CD14-positive monocyte (primary cell): ENCODE measurements at places on chromosomes 1 and 21.
A peak's percentile ranks its signal among the peaks of the same experiment; 100 is the strongest.

GRCh38 chr1:246600579-246600978, 34.3 kb downstream of the CNST start:
- no peak for DNase-seq
- no peaks in the 10 kb centered on the region for H3K4me1 ChIP-seq
- H3K27me3 ChIP-seq = no peaks in the 10 kb centered on the region
- no peak overlapping the region for H3K27ac ChIP-seq
- no peak overlapping the region for H3K4me3 ChIP-seq
- H3K36me3 ChIP-seq = no peaks in the 10 kb centered on the region

- peaks cover 6% of the 10 kb centered on the region for H3K4me1 ChIP-seq
- H3K4me3 ChIP-seq = no peak overlapping the region
- no peak for DNase-seq
- H3K27ac ChIP-seq = no peak overlapping the region
These were observed 19.3 kb upstream of the POFUT2 start for GRCh38 chr21:45306832-45307571.

GRCh38 chr1:59041646-59042277, 255.1 kb upstream of the FGGY start:
- H3K4me3 ChIP-seq = no peak overlapping the region
- H3K27me3 ChIP-seq = no peaks in the 10 kb centered on the region
- no peak overlapping the region for H3K27ac ChIP-seq
- H3K4me1 ChIP-seq = peaks cover 2% of the 10 kb centered on the region
- no peaks in the 10 kb centered on the region for H3K36me3 ChIP-seq

DNA sequence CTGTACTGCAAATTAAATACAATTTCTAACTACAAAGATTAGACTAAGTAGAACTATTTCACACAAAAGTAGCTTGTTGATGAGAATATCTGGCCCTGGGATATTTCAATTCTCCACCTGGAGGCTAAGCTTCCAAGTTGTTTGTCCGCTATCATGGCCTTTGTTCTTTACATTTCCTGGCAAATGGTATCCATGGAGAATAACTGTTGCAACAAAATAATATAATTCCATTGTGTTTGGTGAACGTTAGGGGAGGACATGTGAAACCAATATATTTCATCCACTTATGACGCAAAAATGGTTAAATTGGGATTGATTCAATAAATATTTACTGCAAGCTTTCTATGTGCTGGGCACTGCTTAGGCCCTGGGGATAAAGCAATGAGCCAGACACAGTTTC, 565.4 kb downstream of the PTPRC start:
- H3K27me3 ChIP-seq = no peaks in the 10 kb centered on the region
- no peak overlapping the region for H3K27ac ChIP-seq
- H3K4me3 ChIP-seq = no peak overlapping the region

GRCh38 chr1:76640723-76641122, 226.6 kb upstream of the ST6GALNAC5 start:
- H3K27me3 ChIP-seq = no peaks in the 10 kb centered on the region
- no peaks in the 10 kb centered on the region for H3K36me3 ChIP-seq
- no peaks in the 10 kb centered on the region for H3K4me1 ChIP-seq
- no peak for DNase-seq
- H3K4me3 ChIP-seq = no peak overlapping the region
- no peak overlapping the region for H3K27ac ChIP-seq

DNA sequence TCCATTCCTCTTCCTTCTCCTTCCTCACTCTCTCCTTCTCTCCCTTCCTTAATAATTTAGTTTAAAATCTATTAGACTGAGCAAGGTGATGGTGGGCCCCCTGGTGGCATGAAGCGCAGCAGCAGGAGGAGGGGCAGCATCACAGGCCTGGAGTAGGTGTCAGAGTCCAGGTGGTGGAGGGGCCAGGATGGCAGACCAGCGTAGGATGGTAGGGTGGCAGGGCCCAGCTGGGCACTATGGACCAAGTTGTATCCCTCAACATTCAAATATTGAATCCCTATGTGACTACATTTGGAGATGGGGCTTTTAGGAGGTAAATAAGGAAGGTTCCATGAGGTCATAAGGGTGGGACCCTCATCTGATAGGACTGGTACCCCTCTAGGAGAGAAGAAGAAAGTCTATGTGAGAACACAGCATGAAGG, 61.0 kb downstream of the WDR4 start:
- no peak overlapping the region for H3K27ac ChIP-seq
- H3K4me3 ChIP-seq = no peak overlapping the region
- peak; percentile 29 for DNase-seq
- no peaks in the 10 kb centered on the region for H3K36me3 ChIP-seq
- no peaks in the 10 kb centered on the region for H3K27me3 ChIP-seq

- H3K4me1 ChIP-seq = no peaks in the 10 kb centered on the region
- no peak for DNase-seq
- no peaks in the 10 kb centered on the region for H3K36me3 ChIP-seq
- no peaks in the 10 kb centered on the region for H3K27me3 ChIP-seq
- H3K4me3 ChIP-seq = no peak overlapping the region
These were observed 30.5 kb downstream of the FMO4 start for GRCh38 chr1:171344473-171344820.
